ENCODE measurements at places on chromosomes 11 and 22. TPM values are rescaled to one million over a fixed set of nuclear protein-coding genes. Genes with fewer than 3 reads are reported as not detected.

DNA sequence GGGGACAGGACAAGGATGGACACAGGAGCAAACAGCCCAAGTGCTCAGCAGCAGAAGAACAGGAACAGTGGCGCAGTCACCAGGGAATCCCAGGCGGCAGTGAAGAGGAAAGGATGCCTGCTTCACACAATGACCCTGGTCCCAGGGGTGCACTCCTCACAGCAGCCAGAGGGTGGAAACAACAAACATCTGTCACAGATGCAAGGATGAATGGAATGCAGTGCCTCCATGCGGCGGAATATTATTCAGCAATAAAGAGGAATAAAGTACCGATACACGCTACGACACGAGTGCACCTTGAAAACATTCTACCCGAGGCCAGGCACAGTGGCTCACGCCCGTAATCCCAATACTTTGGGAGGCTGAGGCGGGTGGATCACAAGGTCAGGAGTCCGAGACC, 12.7 kb downstream of the CSNK1E start:
- DNase-seq: no peak

SCO2 gene
- not detected for total RNA-seq

DGCR6 gene
- 11.6 TPM for total RNA-seq

- no peak for DNase-seq
Measured at GRCh38 chr11:71165771-71166170, 86.6 kb downstream of the SHANK2 start.

DNA sequence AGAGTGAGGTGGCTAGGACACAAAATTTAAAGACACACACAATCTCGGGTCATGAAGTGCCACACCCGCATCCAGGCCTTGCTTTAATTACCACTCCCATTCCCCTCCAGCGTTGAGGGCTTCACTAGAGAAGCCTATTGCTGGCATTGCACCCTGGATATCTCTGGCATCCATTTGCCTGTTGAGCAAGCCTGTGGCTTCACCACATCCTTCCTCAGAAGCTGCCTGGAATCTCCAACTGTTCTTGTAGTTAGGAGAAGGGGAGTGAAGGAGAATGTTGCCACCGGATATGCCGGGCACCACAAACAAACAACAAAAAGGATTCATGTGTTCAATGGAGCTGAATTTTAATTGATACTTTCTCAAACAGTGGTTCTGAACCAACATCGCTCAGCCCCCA, 34.4 kb upstream of the RCN1 start:
- no peak for DNase-seq

LRRC75B gene
- 20.5 TPM for total RNA-seq

GGT5 gene
- total RNA-seq: not detected

DNA sequence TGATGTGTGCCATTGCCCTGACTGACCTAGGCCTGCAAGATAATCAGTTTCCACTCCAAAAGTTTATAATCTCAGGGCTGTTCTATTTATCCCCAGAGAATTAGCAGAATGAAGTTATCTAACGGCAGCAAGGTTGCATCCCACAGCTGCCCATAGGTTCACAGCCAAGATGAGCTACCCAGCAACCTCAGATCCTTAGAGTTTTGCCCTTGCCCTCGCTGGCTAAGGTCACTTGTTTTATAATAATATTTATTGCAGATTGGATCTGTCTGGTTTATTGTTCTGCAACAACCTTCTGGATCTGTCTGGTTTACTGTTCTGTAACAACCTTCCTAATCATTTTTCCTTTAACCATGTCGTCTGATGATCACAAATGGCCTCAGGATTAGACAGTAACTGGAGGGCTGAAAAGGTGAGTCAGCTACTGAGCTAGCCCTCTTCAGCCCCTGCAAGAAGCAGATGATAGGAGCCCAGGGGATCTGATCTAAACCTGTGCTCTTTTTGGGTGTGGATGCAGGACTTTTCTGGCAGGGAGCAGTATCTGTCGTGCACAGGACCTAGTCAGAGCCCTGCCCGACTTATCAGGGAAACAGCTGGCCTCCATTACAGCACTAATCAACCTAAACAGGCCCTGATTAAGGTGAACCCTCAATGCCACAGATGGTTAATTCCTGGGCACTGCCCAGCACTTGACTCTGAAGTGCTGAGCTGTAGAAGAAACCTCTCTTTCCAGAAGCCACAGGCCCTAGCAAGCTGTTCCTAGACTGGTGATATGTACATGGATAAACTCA, 642.9 kb upstream of the KIRREL3 start:
- DNase-seq: no peak

TIMP3 gene
- 5.0 TPM for total RNA-seq

PRR33 gene
- not detected for total RNA-seq

- DNase-seq: peak; percentile 32
Measured at GRCh38 chr11:35654711-35655110, 7.9 kb upstream of the TRIM44 start.

GRCh38 chr11:72088076-72088808, 7.6 kb downstream of the LRRC51 start:
- DNase-seq: no peak

GRCh38 chr11:10415817-10416392, 39.2 kb upstream of the AMPD3 start:
- DNase-seq: no peak

- DNase-seq: no peak
Measured at GRCh38 chr22:49079027-49079725, 748.5 kb downstream of the BRD1 start.

GRCh38 chr11:69642549-69642912, 1.6 kb downstream of the CCND1 start:
- DNase-seq: peak; percentile 83

- DNase-seq: no peak
Measured at GRCh38 chr22:49229483-49230193, 598.0 kb downstream of the BRD1 start.

GRCh38 chr11:35878741-35879140, 65.1 kb upstream of the LDLRAD3 start:
- no peak for DNase-seq

- DNase-seq: no peak
Measured at GRCh38 chr11:46498179-46498578, 95.6 kb downstream of the AMBRA1 start.

- peak; percentile 96 for DNase-seq
Measured at GRCh38 chr11:1308743-1309497, 512 bp downstream of the TOLLIP start.

GRCh38 chr11:70142221-70142875, 60.7 kb upstream of the FADD start:
- peak; percentile 83 for DNase-seq

GRCh38 chr11:77525455-77526091, 51.7 kb upstream of the PAK1 start:
- no peak for DNase-seq

- DNase-seq: no peak
Measured at GRCh38 chr11:92967178-92967577, 2.3 kb upstream of the MTNR1B start.

DNA sequence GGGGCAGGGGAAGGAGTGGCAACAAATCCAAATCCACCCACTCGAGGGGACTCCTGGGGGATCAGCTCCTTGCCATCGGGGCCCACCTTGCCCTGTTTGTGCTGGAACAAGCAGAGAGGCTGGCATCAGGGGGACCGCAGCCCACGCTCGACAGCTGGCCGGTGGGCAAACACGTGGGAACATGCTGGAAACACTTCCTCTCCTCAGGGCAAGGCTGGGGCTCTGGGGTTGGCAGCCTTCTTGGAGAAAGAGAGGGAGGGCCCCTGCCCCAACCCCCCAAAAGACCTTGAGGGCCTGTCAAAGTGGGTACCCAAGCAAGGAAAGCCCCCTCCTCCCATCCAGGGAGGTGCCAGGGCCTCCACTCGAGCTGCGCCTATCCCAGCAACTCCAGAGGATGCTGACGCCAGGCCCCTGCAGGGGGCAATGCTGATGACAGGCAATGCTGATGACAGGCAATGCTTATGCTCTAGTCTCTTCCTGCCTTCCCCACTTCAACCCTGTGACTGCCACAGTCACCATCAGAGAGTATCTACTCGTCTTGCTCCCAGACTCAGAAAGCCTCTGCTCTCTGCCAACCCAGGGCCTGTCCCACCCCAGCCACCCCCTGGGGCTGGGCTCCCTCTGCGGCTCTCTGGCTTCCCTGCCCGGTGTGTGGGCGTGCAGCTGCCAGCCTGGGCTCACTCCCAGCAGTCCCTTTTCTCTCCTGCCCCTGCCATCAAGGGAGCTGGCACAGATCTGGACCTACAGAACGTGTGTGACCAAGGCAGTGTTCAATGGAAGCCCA, 6.0 kb downstream of the ESS2 start:
- no peak for DNase-seq

GRCh38 chr11:28679795-28680468, 571.7 kb downstream of the METTL15 start:
- DNase-seq: no peak

OR5A1 gene
- not detected for total RNA-seq

C11orf97 gene
- not detected for total RNA-seq

DNA sequence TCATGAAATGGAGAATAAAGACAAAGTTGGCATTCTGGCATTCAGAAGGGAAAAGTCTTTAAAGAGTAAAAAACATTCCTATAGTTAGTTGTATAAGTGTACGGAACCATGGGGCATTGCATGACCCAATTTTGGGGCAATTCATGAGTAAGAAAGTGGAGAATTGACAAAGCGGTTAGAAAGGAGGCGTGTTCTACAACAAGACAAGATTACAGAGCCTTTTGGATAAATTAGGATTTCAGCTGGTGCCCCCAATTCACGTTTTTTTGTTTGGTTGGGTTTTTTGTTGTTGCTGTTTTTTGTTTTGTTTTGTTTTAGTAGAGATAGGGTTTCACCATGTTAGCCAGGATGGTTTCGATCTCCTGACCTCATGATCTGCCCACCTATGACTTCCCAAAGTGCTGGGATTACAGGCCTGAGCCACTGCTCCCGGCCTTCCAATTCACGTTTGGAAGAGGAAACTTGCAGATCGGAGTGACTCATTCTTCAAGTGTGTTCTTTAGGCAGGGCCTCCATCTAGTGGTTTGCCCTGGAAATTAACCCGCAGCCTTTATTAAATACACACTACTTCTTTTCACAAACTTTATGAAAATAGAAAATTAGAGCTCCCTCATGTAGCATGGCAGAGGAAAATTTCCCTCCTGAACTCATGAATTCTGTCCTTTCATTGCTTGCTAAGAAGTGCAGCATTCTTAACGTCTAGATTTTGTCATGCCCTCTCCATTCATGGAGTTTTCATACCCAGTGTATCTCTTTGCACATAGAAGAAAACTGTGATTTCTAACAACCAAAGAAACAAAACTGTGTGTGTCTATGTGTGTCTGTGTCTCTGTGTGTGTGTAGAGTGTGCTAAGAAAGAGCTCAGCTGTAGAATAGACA, 118.1 kb downstream of the BBOX1 start:
- peak; percentile 45 for DNase-seq

DNA sequence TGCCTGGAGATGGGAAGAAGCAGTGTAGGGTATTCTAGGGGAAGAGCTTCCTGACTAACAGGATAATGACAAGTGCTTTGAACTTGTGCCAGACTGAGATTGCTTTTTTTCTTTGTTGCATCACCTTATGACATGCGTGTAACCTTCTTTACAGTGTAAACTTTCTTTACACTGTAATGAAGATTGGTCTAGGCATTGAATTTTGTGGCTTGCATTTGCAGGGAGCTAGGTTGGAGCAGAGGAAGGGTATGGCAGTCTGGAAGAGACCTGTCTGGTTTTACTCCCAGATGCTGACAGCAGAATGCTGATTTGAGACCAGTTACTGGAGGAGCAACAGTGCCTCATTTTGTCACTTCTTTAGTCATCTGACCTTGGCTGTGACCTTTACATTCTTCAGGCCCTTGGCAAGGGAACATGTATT, 5.6 kb downstream of the DDB2 start:
- no peak for DNase-seq

DNA sequence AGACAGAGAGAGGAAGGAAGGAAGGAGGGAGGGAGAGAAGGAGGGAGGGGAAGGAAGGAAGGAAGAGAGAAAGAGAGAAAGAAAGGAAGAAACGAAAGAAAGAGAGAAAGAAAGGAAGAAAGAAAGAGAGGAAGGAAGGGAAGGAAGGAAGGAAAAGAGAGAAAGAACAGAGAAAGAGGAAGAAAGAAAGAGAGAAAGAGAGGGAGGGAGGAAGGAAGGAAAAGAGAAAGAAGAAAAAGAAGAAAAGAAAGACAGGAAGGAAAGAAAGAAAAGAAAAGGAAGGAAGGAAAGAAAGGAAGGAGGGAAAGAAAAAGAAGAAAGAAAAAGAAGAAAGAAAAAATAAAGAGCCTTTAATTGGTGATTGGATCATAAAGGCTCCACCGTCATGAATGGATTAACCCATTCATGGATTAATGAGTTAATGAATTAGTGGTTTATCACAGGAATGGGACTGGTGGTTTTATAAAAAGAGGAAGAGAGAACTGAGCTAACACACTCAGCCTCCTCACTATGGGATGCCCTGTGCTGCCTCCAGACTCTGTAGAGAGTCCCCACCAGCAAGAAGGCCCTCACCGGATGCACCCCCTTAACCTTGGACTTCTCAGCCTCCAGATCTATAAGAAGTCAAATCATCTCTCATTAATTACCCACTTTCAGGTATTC, 9.0 kb upstream of the PLAAT2 start:
- DNase-seq: no peak

DNA sequence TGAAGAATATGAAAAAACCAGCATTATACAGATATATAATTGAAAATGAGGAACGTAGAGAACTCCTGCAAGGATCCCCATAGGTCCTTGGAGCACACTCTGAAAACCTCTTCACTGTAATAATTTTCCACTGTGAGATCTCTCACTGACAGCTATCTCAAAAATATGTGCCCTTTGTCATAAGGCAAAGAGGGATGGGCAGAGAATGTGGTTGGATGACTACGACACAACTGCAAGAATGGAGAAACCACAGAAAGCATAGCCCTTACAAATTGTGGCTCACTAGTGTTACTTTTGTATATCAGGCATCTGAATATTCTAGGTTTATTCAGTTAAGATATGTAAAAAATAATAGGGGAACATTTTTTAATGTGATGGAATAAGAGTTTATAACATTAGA, 7.9 kb upstream of the CTSC start:
- no peak for DNase-seq

- DNase-seq: no peak
Measured at GRCh38 chr11:117219001-117219400, 12.9 kb downstream of the PCSK7 start.

DNA sequence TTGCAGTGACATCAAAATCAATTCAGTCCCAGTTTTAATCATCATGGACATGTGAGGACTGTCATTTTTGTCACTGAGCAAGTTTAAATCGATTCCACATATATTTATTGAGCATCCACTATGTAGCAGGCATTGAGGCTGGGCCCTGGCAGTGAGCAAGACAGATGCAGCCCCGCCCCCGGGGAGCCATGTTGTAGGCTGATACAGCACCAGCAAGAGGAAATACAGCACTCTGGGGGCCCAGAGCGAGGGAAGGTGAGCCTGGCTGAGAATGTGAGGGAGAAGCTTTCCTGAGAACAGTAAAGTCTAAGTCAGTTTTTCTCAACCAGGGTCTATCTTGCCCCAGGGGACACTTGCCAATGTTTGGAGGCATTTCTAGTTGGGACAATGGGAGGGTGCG, 108.6 kb upstream of the ASPHD2 start:
- DNase-seq: no peak

DNA sequence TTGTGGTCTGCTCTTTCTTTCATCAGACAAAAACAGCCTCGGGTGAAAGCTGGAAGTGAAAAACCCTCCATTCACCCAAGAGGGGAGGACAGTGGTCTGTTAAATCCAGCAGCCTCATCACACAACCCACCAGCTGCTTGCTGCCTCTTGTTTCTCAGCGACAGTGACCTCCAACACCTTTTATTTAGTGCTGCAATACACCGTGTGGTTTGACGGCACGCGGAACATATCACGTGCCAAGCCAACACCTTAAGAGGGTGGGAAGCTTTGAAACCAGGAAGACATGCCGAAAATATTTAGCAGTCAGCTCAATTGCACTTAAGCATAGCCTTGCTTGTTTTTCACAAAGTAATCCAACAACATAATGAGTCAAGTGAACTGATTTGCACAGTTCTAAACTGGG, 39.8 kb upstream of the POGLUT3 start:
- no peak for DNase-seq
